ENCODE measurements at places on chromosomes 4 and X. TPM values are rescaled to one million over a fixed set of nuclear protein-coding genes. Genes with fewer than 3 reads are reported as not detected.

ARSJ gene
- 2.3 TPM for total RNA-seq

SGCB gene
- 18.3 TPM for total RNA-seq

ZNF141 gene
- total RNA-seq, result 0.17 TPM

CXCL10 gene
- not detected for total RNA-seq

DNA sequence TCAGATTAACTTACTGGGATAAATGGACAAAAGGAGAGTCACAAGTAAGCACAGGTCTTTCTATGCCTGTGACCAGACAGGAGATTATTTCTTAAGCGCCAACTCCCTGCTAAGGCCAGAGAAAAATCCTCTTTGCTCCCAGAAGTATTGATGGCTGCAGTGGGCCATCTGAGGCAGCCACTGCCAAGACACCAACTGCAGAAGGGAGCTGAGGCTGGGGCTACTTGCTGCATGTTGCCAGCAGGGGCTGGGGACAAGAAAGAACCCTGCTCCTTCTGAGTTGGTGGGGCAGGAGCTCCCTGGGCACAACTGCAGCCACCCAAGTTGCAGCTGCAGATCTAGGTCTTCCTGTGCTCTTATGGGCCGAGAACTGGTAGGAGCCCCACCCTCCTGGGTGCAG, 1075.3 kb downstream of the PCDH18 start:
- no peak overlapping the region for H3K4me3 ChIP-seq
- H3K4me1 ChIP-seq, result no peaks in the 10 kb centered on the region
- H3K27me3 ChIP-seq, result no peaks in the 10 kb centered on the region
- H3K27ac ChIP-seq, result no peak overlapping the region
